ENCODE measurements at places on chromosomes 1 and 21.

DNA sequence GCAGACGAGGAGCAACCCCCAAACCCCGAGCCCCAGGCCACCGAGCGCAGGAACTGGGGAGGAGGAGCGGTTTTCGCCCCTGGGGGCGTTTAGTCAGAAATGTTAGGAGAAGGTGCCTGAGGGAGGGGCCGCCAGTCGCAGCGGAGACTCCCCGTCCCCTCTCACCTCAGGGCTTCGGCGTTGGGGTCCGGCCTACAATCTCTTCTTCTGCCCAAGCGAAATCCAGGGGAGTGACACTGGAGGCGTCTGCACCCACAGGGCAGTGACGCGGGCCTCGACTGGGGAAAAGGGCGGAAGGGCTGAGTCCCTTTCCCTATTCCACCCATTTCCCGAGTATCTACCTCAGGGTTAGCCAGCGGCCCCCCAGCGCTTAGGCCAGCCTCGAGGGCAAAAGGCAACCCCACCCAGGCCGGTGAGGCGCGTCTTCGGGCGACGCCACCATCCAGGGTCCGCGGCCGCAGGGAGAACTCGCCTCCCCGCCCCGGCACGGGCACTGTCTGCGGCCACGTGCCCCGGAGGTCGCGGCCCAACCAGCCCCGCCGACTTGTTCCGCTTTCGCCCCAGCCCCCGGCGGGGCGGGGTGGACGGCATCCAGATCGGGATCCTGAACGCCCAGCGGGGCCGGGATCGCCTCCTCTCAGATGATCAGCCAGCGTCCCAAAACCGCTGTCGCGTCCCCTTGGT, 118.7 kb upstream of the BARHL2 start:
- no peak for DNase-seq

GRCh38 chr1:18541046-18541795, 60.5 kb downstream of the KLHDC7A start:
- no peak for DNase-seq

- no peak for DNase-seq
These were observed 37.0 kb upstream of the RCAN3 start for GRCh38 chr1:24465638-24466037.

DNA sequence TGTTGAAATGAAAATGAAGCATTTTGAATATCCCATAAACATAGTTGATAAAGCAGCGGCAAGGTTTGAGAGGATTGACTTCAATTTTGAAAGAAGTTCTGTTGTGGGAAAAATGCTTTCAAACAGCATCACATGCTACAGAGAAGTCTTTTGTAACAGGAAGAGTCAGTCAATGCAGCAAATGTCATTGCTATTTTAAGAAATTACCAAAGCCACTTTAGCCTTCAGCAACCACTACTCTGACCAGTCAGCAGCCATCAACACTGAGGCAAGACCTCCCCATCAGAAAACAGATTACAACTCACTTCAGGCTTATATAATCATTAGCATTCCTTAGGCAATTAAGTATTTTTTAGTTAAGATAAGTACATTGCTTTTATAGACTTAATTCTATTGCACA, 33.8 kb upstream of the FCRL3 start:
- no peak for DNase-seq

DNA sequence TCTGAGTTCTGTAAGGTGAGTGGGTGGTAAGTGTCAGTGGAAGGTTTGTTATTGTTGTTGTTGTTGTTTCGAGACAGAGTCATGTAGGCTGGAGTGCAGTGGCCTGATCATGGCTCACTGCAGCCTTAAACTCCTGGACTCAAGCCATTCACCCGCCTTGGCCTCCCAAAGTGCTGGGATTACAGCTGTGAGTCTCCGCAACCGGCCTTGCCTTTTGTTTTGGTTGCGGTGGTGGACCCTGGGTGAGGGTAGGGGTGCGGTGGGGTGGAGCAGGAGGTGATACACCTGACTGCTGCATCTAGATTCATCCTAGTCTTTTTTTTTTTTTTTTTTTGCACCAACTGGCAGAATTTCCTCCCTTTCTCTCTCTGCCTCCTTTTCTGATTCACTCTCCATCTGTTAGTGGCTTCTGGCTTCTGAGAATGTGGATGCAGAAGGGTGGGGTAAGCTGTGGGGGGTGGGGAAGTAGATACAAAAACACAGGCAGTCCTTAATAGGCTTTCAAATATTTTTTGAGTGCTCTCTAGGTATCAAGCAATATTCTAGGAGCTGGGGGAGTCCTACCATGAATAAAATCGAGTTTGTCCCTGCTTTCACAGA, 4.6 kb upstream of the GMEB1 start:
- DNase-seq: no peak
